Kasumi-1 (cell line): ENCODE measurements at places on chromosomes 6 and 20.

- no peak for DNase-seq
Observed at GRCh38 chr6:150273457-150274309, 95.1 kb upstream of the IYD start.

DNA sequence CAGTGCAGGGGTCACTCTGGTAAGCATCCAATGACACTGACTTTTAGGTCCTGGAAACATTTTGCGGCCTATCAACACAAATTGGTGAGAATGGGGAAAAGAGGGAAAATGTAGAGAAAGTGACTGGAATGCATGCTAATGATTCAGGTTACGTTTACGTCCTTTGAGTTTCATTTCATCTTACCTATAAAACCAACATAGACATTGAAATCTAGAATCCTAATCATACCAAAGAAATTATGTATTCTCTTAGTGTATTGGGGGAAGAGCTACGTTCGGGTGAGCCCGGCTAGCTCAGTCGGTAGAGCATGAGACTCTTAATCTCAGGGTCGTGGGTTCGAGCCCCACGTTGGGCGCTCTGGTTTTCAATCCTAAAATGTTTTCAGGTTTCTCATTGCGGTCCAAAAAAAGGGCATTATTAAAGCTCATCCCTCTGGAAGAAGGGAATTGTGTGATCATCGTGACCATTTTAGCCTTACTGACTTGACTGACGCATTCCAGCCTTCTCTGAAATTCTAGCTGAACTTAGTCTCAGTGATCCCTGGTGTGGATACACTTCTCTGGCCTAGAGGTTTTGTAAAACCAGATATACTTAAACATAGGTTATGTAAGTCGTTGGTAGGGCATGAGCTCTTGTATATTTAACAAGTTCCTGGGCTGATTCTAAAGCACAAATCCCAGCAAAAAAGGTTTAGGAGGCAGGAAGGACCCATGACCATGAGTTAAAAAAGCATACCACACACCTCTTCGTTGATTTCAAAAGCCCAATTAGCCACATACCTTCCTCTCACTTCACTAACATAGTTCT is 18.3 kb downstream of the HMGN4 start:
- DNase-seq = no peak

DNA sequence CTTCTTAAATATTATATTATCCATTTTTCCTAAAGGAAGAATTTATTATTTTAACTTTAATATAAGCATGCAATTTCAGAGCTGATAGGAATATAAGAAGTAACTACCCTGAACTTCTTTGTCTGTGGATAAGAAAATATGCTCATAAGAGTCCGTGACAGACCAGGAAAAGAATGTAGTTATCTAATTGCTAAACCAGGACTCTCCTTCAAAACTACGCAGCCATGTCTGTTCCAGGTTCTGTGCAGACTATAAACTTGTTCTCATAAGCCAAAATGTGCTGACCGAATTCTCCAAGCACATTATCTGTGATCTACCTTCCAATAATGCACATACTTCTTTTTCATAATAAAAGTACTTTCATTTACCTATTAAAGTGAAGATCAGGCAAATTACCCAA is 116.5 kb downstream of the TRDN start:
- no peak for DNase-seq

DNA sequence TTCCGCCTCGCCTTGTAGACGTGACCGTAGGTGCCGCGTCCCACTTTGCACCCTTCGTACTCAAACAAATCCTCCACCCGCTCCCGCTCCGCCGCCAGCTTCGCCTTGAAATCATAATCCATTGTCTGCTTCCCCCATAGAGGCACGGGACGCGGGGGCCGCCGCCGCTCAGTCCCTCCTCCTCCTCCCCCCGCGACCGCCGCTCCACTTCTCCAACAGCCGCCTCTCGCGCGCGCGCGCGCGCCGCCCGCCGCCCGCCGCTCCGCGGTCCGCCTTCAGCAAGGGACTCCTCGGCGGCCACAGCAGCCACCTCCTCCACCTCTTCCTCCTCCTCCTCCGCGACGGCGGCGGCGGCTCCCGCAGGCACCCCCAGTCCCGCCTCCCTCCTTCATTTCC is 256 bp downstream of the CDK19 start:
- peak; percentile 79 for DNase-seq

DNA sequence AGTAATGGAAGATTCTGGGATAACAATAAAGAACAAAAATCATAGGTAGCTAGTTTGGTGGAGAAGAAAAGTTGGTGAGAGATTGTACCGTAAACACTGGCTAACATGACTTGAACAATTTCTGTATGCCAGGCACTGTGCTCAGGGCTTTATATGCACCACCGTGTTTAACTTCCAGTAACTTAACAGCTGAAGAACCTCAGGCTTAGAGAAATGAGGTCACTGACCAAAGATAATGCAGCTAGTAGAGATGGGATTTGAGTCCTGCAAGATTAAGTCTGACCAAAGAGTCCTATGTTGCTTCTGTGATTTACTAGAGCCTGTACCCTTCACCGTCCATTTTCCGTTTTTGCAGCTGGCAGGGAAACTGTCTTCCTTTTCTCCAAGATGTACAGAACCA is 2.7 kb downstream of the CSTF1 start:
- DNase-seq = no peak

DNA sequence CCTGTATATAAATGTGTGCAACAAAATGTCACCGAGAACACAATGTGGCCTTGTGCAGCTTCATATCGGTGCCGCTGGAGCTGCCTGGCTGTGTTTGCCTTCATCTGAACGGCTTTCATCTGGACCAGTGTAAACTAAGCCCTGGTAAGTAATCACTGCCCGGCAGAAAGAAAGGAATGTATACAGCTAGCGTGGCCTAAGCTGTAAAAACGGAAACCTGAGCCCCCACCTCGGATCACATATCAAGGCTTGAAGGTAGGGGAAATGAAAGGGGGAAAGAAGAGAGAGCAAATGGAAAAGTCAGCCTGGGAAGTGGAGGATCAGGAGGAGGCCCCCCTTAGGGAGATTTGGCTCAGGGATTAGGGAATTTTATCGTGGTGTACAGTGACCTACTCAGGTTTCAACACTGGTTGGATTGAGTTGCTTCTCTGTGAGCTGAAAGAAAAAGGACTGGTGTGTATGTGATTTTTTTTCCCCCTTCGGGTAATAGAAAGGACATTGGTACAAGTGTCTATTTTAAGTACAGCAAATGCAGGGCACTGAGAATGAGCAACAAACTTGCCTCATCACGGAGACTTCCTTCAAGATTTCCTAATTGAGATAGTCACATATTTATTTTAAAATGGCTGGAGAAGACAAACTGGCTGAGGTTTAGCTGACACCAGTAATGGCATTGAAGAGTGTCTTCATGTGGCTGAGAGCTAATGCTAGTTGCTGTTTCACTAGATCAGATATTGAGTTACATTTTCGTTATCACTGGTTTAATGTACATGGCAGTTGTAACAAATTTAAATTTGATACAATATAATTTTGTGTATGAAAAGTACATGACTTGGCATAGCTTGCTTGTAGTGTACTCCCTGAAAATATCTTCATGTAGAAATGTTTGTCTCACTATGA is 3.5 kb downstream of the SOBP start:
- no peak for DNase-seq

DNA sequence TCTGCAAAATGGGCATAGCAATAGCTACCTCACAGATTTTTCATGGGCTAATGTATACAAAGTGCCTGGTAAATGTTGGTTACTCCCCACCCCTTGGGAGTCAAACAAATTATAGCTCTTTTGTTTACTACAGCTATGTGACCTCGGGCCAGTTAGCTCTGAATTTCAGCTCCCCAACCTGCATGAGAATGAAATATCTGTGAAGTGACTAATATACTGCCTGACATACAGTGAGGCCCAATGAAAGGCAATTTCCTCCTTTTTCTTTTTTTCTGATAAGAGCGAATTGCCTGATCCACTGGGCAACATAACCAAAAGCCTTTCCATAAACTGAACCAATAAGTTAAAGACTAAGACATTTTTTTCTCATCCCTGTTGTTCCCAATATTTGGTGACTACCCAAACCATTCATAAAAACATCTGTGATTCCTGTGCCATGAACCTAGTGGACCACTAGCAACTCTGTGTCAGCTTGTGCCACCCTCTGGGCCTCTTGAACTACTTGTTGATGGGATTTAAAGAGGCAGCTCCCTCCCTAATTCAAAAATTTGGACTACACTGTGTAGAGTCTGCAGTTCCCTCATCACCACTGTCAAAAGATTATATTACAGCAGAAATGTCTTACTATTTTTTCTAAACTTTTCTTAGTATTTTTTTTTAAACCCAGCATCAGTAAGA is 91.9 kb upstream of the TMEM30A start:
- no peak for DNase-seq

- DNase-seq = no peak
Observed at GRCh38 chr6:45613656-45614055, 235.9 kb upstream of the SUPT3H start.

DNA sequence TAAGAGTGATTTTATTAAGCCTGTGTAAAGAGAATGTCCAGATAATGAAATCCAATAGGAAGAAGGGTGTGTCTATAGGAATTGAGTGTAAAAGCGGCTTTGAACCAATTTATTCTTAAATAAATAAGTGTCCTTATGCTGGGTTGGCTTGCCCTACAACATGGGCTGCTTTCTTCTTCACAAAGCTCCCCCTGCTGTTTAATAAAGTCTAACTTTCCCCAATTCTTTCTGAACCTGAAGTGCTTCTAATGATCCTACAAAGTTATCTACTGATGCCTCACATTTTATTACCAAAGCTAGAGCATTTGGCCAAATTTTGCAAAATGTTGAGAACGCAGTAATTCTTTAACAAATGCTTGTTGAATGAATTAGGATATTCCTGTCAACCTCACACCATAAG is 36.3 kb upstream of the SIRT5 start:
- DNase-seq = peak; percentile 65

DNA sequence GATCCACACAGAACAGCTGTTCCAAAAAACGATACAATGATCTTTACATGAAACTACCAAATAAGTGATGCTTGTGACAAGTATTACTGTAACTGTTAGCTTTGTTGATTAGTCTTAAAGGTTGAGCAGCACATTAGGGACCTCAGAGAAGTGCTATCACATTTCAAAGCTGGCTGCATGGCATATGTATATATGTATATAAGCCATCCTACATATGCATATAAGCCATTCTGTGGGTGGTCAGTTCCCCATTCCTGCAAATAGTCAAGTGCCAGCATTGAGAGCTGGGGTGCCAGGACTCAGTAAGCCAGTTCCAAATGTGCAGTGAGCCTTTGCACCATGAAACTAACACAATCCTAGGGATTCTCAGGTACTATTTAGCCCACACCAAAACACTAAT is 296.3 kb downstream of the FOXC1 start:
- DNase-seq = no peak

GRCh38 chr6:2230659-2231277 is 14.6 kb downstream of the GMDS start:
- no peak for DNase-seq

- DNase-seq = peak; percentile 20
Observed at GRCh38 chr6:52221302-52221701, 23.0 kb downstream of the IL17F start.

- DNase-seq = no peak
Observed at GRCh38 chr6:161445021-161445799, 171.3 kb upstream of the AGPAT4 start.

GRCh38 chr6:85640821-85641220 is 1.9 kb downstream of the SYNCRIP start:
- no peak for DNase-seq

GRCh38 chr6:20433929-20434328 is 32.2 kb downstream of the E2F3 start:
- no peak for DNase-seq

DNA sequence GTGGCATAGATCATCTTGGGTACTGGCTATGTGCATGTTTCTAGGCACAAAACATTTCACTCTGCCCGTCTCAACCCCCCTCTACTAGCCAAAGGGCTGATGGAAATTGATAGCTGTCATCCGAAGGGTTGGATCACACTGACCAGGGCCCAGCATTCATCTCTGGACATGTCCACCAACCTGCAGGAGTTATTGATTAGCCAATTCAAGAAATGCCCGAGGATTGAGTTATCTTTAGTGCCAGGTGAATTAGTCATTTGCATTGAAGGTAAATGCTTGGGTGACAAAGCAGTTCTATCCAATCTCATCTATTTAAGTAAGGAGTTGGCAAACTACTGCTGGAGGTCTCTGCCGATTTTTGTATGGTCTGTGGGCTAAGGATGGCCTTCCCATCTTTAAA is 80.1 kb downstream of the CD164 start:
- DNase-seq = no peak

DNA sequence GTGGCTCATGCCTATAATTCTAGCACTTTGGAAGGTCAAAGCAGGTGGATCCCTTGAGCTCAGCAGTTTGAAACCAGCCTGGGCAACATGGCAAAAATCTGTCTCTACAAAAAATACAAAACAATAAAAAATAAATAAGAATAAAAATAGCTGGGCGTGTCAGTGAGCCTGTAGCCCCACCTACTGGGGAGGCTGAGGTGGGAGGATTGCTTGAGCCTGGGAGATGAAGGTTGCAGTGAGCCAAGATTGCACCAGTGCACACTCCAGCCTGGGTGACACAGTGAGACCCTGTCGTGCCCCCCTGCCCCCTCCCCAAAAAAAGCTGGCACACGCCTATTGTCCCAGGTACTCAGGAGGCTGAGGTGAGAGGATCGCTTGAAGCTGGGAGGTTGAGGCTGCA is 35.1 kb upstream of the SRPK1 start:
- no peak for DNase-seq

DNA sequence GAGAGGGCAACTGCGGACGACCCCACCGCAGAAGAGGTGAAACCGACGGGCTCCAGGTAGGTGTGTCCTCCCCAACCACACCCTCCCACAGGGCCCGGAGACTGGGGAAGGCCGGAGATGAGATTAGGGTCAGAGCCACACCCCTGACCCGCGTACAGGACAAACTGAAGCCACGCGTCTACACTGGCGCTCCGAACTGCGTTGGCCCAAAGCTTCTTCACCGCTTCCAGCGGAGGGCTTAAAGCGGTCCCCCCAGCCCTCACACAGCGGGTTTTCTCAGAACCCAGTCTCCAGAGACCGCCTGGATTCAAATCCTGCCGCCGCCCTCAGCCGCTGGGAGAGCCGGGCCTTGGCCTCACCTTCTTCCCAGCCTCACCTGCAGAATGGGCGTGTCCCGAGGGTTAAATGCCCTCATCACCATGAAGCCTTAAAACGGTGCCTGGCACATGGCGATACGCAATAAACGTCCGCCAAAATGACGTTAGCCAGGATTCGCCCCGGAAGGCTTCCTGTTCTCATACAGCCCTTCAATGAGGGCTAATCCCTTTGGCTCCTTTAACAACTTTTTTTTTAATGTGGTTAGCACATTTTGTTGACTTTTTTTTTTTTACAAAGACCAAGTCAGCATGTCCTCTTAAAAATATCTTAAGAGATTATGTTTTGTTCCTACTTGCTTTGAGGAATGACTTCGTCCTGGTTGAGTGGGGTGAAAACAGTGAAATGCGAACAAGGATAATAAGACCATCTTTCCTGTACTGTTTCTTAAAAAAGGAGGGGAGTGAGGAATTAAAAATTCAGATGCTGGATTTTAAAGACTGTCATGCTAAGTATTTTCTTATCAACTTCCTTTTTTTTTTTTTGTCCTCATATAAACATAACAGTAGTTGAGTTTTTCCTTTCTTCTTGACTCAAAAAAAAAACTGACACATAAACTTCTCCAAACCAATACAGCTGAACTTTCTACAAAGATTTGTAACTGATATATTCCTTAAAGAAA is 15.1 kb upstream of the ZNF217 start:
- no peak for DNase-seq

- DNase-seq = no peak
Observed at GRCh38 chr6:25477006-25477590, 174.9 kb upstream of the SCGN start.
